Right ventricle myocardium inferior (tissue), 1 donor: ENCODE measurements at places on chromosomes 11 and 22.

GRCh38 chr22:35799150-35799549, 81.5 kb downstream of the APOL5 start:
- no peak for DNase-seq

GRCh38 chr11:64484191-64485022, 106.6 kb upstream of the SLC22A12 start:
- DNase-seq, result no peak

DNA sequence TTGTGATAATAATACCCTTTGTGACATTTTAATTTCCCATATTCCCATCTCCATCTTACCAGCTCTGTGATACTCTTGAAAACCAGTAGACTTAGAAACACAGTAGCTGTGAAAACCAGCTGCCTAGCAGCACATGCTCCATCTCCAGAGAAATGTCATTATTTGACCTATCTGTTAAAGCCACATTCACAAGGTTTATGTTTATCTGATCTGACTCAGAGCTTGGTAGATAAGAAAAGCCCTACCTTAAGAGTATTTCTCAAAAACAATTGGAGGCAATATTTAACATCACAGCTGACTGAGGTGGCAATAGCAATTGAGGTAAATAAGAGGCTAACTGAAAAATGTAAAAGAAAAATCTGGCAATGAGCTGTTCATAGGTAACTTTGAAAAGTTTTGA, 8.1 kb upstream of the ANO3 start:
- DNase-seq, result no peak

- DNase-seq, result no peak
These were observed 428.4 kb downstream of the MN1 start for GRCh38 chr22:27372969-27373670.
